NCI-H774 (cell line): ENCODE measurements at places on chromosomes 2 and 18.

DNA sequence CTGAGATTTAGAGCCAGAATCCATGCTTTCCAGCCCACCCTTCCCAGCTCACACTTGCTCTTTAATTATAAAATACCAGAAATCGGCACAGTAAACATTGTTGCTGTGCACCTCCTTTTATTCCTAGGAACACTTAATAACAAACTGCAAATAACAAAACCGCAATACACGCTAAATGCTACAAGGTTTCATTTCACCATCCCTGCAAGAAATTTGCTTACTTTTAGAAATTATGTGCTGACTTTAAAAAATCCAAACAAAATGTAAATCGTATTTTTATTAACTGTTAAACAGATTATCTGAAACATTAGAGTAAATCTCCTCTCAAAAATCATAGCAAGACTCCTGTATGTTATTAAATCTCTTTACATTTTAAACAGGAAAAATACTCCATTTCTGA lies 79.3 kb downstream of the TCF4 start:
- no peak for DNase-seq

GRCh38 chr2:209145941-209146681 lies 277.7 kb upstream of the MAP2 start:
- DNase-seq = no peak

- no peak for DNase-seq
These were observed 17.5 kb downstream of the GPR55 start for GRCh38 chr2:230907361-230908091.

DNA sequence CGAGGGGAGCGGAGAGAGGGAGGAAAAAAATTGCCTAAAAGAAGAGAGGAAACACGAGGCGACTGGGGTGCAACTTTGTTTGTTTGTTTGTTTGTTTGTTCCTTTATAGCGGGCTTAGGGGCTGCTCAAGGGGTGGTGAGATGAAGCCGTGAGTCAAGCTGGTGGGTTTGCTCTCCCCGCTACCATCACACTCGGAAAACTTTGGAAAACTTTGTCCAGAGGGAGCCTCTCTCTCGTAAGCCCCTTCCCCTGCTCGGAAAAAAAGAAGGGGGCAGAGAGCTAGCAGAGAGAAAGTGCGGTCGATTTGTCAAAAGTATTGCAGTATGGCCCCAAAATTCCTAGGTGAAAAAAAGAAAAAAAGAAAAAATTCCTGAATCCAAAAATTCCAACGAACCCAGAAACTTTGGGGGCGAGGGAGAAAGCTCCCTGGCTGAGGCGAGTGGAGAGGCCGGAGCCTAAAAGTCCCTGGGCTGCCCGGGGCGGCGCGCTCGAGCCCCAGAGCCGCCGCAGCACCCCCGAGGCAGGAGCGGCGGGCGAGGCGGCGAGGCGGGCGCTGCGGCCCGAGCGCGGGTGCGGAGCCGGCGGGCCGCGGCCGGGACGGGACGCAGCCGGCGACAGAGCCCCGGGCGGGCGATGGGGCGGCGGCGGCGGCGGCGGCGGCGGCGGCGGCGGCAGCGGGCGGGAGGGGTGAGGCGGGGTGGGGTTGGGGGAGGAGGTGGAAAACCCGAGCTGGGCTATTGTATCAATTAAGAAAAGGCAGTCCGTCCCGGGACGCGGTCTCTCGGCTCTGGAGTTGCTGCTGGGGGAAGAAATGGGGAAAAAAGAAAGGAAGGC lies 558 bp upstream of the CYP26B1 start:
- no peak for DNase-seq
